ENCODE measurements at places on chromosomes 2 and 18.

DNA sequence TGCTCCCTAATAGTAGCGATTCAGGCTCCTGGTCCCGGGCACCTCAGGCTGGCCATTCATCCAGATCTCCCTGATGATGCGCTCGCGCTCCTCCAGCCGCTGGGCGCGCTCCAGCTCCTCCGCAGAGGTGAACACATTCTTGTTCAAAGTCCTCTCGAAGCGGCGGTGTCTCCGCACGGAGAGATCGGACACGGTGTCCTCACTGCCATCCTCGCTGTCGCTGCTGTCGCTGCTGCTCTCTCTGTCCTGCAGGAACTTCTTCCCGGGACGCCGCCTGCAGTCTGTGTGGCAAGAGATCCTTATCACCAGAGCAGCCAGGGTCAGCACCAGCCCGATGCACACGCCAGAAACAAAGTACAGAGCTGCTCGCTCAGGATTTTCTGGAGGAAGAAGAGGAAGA lies 67.5 kb downstream of the EVA1A start:
- no peak for DNase-seq

- DNase-seq: peak; percentile 25
Observed at GRCh38 chr2:121804340-121804739, 48.9 kb downstream of the TSN start.

- no peak for DNase-seq
Observed at GRCh38 chr18:53234610-53235009, 894.6 kb downstream of the DCC start.

GRCh38 chr2:165847001-165847400 lies 53.0 kb upstream of the GALNT3 start:
- no peak for DNase-seq

GRCh38 chr2:54370405-54371104 lies 85.6 kb upstream of the SPTBN1 start:
- DNase-seq: no peak

DNA sequence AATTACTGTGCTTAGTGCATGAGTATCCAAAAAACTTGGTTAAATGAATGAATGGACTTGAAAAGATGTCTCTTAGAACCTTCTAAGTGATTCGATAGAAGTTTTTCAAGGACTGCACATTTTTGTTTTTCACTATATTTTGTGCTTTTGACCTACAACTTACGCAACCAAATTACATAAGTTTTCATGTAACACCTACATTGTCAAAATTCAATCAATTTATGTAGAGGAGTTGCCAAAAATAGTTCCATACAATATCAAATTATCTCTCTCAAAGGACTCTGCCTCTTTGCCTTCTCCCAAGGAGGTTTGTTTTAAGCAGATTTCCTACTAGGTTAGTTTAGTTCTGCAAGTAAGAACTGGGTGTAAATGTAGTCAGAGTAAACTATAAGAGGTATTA lies 10.3 kb downstream of the MARCHF7 start:
- DNase-seq: no peak

DNA sequence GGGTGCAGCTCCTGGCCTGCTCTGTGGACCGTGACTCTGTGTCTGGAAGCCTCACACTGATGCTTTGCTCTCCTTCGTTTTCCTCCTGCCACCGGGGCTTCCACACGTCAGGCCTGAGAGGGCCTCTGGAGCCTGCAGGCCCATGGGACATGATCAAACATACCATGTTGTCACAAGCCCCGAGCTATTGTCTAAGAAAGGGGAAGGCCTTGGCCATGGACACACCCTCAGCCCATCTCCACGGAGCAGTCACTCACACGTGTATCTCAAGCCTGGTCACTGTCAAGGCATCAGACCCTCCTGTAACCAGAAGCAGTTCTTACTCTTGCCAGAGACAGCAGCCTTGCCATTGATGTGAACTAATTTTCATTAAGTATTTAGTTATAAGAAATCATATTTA lies 814.1 kb upstream of the SALL3 start:
- no peak for DNase-seq

DNA sequence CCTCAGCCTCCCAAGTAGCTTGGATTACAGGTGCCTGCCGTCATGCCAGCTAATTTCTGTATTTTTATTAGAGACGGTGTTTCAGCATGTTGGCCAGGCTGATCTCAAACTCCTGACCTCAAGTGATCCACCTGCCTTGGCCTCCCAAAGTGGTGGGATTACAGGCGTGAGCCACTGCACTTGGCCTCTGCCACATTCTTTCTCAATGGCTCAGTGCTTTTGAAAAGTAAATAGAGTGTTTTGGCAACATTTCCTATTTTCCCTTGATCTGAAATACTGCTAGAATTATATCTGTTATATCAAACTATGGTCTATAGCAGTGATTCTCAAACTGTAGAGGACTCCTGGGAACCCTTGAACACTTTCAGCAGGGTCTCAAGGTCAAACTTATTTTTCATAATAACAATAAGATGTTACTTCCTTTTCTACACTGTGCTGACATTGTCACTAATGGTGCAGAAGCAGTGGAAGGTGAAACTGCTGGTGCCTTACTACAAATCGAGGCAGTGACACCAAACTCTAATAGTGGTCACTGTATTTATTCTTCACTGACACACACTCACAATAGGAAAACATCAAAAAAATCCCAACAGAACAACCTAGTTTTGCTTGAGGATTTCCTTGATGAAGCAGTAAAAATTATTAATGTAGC lies 10.6 kb downstream of the DAW1 start:
- DNase-seq: peak; percentile 28

- DNase-seq: no peak
Observed at GRCh38 chr2:60745761-60746160, 10.3 kb upstream of the PAPOLG start.

DNA sequence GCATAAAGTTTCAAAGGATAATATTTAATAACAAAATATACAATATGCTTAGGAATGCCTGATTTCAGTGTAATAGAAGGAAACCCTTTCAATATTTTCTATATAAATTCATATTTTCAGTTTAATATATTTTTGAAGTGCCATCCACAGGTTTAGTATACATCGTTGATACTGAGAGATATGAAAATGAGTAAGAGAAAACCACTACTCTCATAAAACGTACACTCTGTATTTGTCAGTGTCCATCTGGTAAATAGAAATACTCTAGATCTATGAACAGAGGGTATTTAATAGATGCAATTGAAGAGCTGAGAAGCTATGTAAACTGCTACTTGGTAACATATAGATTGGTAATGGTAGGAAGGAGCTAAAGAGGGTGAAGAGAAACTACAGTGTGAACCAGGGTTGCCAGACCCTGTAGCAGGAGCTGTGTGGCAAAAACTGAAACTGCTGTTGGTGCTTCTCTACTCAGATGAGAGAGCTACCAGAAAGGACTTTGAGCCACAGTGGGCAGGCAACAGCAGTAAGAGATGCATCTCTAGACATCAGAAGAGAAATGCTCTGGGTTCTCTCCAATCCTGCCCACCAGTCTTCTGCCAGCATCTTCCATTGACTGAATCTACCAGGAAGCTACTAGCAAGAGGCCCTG lies 187.4 kb downstream of the CCDC102B start:
- no peak for DNase-seq

Measured in astrocyte of the spinal cord (primary cell).